NCI-H1417 (cell line): ENCODE measurements at places on chromosomes 1 and 21.

GRCh38 chr1:117182319-117182718 is 28.4 kb downstream of the VTCN1 start:
- no peak for DNase-seq

DNA sequence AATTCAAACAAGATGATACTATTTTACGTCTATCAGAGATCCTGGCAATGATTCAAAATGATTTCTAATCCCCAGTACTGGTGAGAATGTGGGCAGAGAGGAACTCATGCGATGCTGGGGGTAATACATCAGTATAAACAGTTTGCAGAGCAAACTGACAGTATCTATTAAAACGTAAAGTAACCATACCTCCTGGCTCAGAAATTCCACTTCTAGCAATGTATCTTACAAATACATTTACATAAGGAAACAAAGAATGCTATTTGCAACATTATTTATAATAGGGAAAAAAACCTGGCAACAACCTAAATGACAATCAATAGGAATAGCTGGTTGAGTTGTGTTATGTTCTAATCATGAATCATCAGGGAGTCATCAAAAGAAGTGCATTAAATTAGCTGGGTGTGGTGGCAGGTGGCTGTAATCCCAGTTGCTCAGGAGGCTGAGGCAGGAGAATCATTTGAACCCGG is 15.9 kb downstream of the RCAN1 start:
- no peak for DNase-seq

- no peak for DNase-seq
Observed at GRCh38 chr1:224488806-224489499, 54.4 kb upstream of the WDR26 start.

DNA sequence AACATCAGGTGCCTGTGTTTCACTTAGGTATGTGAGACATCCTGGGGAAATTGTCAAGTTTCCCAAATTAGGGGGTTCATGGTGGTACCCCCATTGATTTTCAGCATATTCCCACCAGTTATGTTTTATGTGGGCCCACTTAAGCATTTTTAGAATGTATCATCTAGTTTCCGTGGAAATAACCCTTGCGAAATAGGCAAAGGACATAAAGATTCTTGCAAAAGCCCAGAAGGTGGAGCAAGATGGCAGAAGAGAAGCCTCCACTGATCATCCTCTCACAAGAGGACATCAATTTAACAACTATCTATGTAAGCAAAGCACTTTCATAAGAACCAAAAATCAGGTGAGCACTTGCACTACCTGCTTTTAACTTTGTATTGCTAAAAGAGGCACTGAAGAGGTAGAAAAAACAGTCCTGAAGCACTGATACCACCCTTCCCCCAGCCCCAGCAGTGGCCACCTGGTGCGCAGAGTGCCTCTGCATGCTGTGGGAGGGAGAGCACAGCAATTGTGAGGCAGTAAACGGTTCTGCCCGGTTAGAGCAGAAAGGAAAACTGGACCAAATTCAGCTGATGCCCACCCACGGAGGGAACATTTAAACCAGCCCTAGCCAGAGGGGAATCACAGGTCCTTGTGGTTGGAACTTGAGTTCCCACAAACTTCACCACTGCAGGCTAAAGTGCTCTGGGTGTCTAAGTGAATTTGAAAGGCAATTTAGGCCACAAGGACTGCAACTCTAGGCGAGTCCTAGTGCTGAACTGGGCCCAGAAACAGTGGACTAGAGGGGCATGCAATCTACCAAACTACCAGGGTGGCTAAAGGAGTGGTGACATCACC is 23.2 kb downstream of the MCOLN2 start:
- DNase-seq = peak; percentile 80

- DNase-seq = no peak
Observed at GRCh38 chr1:17274186-17275170, 25.6 kb downstream of the PADI3 start.

DNA sequence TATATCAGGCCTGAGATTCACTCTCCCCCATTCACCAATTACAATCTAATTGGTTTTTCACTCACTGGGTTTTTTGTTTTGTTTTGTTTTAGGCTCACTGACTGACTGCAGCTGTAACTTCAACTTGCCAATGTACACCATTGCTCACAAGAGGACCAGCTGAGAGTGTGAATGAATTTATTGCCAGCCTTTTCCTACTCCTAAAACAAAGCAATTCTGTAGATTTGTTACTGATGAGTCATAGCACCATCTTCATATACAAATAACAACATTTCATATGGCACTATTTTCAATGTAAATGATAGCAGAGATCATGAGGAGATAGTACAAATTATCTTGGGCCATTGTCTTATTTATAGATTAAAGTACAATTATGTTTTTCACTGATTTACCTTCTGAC is 76.0 kb upstream of the DPYD start:
- DNase-seq = no peak

GRCh38 chr21:26832546-26832945 is 12.7 kb downstream of the ADAMTS1 start:
- no peak for DNase-seq

GRCh38 chr21:42847726-42848125 is 31.6 kb downstream of the WDR4 start:
- DNase-seq = no peak

- DNase-seq = peak; percentile 39
Observed at GRCh38 chr1:156625436-156626078, 6.3 kb downstream of the HAPLN2 start.

DNA sequence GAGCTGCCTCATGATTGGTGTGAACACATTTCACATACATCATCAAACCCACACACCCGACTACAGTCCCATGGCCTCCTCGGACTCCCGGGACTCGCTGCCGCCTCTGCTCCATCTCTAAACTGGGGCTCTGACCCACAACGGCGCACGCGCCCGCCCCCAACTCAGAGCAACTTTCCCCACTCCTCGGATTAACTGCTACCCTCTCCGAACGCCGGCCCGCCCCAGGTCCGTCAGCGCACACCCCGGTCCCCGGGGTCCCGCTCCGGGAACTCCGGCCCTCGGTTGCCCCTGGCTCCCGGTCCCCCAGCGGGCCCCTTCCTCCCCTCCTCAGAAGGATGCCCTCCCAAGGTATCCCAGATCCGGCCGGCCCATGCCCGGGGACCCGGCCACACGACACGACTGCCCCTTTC is 740 bp downstream of the DSTYK start:
- DNase-seq = no peak

DNA sequence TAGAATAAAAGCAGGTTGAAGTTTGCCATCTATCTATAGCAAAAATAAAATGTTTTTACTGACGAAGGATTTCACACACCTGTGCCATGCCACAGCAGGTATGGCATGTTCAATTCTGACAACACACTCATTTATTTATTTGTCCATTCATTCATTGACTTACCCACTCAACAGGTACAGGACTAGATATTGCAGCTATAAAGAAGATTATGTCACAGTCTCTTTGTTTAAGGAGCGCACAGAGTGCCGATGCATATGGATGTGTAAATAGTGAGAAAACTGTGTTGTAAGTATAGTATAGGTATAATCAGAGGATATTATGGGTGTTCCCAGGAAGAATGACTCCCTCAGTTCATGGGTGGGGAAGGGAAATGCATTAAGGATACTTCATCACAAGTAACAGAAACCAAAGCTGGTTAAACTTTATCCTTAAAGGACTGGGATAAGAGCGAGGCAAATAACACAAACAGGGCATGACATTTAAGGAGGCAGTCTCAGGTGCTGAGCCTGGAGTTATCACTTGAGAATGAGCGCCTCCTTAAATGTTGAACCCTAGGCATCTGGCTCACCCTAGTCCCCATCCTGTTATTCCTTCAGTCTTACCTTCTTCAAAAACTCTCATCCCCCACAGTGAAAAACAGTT is 7.9 kb upstream of the ZRANB2 start:
- no peak for DNase-seq

GRCh38 chr1:184982002-184982954 is 8.0 kb upstream of the NIBAN1 start:
- DNase-seq = peak; percentile 39

GRCh38 chr1:34358636-34359035 is 181.9 kb downstream of the C1orf94 start:
- no peak for DNase-seq

GRCh38 chr1:32928715-32929114 is 27.5 kb upstream of the TMEM54 start:
- DNase-seq = no peak

DNA sequence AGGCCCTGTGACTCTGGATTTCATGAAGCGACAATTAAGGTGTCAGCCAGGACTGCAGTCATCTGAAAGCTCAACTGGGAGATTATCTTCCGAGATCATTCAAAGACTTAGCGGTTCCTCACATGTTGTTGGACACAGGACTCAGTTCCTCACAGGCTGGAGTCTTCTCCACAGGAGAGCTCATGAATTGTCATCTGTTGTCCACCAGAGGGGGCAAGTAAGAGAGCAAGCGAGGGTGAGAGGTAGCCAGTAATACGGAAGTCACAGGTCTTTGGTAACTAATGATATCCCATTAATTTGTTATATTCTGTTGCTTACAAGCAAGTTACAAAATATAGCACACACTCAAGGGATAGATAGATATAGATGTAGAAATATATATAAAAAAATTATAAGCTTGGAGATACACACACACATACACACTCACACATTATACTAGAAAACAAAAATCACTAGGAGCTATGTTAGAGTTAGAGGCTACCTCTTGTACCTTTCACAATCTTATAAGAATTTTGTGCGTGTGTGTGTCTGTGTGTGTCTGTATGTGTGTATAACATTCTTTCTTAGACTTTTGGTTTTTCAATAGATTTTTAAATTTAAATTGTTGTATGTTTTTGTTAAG is 1695.3 kb downstream of the BRINP3 start:
- DNase-seq = peak; percentile 48

GRCh38 chr1:247322442-247322841 is 9.2 kb downstream of the ZNF496 start:
- no peak for DNase-seq

- DNase-seq = no peak
Observed at GRCh38 chr21:44531606-44532564, 8.1 kb downstream of the KRTAP10-1 start.

DNA sequence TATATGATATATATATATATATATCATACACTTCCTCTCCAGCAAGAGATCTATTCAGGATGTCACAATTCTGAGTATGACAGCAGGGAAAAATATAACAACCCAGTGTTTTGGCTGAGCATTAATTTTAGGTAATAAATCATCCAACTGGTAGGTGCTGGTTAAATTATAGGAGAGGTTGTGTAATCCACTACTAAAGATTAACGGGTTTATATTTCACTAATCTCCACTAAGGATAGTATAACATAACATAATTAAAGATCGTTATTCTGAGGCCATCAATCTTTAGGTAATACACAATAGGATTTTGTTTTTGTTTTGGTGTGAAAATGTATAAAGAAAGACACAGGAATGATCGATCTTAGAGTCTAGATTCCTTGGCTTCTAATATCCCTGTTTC is 102.2 kb downstream of the COQ8A start:
- DNase-seq = peak; percentile 56

DNA sequence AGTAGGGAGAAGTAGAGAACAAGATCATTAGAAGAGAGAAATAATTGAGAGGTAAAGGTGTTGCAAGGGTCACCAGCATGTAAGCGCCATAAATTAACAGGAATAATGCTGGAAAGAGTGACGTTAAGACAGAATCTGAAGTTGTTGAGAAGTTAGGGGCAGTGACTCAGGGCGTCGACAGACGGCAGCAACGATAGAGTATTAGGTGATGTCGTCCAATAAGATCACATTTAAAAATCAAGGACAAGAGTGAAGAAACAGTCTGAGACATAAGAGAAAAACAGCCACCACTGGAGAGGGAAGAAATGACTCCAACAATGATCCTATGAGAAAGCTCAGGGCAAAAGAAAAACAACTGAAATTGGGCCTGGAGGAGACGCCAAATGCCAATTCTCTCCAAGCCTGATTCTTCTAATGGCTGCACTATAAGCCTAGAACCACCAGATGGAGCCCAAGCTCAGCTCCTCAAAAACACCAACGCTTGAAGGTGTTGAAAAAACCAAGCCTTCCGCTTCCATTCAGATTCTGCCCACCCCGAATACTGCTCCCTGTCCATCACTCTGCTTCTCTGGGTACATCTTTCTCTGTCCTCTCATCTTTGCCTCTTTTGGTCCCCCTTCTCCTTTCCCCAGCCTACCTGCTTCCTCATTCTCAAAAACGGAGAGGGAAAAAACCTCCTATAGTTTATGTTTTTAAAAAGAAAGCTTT is 70.0 kb downstream of the LUZP1 start:
- DNase-seq = peak; percentile 86

DNA sequence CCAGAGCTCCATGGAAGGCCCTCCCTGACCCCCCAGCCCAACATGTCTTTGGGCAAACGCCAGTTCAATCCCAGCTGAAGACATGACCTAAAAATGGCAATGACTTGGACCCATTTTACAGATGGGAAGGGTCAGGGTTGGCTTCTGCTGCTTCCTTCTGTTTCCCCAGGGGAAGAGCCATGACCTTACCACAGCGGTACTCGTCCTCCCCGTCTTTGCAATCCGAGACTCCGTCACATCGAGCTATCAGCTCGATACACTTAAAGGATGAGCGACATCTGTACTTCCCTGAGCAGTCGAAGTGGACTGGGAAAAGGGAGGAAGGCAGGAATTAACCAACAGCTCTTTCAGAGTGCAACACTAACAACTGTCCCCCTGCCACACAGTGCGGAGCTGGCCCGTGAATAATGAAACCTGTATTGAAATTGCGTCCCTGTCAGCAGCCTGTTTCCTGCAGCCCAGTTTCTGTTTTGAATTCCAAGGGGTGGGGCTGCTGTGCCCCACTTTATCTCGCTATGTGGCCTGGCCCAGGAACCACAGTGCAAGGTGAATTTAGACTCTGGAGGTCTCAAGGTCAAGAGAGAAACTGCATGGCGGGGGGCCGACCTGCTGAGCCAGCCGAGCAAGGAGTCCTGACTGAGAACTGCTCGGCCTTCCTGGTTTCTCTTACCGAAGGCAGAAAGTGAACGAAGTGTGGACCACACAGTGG is 7.0 kb downstream of the TMPRSS3 start:
- no peak for DNase-seq

GRCh38 chr1:205440476-205441317 is 15.1 kb downstream of the BLACAT1 start:
- DNase-seq = no peak

DNA sequence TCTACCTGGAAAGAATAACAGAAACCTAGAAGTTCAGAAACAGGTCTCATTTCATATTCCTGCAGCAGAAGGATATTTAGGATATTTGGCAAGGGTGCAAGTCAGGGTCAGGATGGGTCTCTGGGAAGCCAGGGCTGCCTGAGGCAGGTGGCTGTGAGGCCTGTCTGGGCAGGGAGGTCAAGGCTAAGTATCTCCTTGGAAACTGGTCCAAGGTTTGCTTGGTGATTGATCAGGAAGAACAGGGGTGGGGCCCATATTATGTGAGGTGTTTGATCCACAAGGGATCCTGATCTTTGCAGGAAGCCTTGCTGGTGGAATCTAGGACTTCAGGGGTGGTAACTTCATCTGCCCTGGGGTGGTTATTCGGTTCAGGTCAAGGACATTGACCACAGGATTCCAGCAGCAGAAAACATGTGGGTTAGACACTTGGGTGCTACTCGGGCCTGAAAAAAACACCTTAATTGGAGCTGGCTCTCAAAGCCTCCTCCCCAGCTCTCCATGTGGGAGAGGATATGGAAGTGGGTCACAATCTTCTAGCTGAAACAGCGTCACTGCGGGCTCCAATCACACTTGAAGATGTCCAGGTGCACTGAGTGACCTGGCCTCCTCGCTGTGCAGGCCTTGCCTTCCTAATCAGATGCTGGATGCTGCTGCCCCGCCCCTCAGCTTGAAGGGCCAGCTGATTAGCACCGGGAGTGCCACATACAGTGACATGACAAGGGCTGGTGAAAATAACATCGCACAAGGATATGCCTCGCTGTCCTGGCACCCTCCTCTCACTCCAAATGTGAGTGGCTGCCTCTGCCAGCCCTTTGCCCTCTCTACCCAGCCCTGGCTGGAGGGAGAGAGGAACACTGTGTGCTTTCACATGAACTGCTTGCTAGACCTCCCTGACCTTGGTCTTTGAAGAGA is 8.7 kb downstream of the CTNNBIP1 start:
- peak; percentile 69 for DNase-seq
